ENCODE measurements at places on chromosomes 1 and 21.
A peak's percentile ranks its signal among the peaks of the same experiment; 100 is the strongest.

GRCh38 chr1:8285103-8285502 lies 32.8 kb upstream of the SLC45A1 start:
- no peak for DNase-seq

DNA sequence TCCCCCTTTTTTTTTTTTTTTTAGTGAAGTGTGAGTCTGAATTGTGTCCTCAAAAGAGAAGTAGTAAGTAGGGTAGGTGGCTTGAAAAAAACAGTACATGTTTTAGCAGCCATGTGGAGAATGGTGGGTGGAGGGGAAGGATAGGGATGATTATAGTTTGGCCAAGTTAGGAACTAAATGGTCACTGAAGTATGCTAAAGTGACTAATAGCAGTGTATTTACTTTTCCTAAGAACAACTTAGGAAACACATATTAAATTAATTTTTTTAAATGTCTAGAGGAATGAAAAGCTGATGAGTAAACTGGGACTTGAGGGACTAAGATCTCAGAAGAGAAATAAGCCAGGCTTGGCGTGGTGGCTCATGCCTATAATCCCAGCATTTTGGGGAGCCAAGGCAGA lies 55.5 kb downstream of the PLA2G4A start:
- DNase-seq: no peak

DNA sequence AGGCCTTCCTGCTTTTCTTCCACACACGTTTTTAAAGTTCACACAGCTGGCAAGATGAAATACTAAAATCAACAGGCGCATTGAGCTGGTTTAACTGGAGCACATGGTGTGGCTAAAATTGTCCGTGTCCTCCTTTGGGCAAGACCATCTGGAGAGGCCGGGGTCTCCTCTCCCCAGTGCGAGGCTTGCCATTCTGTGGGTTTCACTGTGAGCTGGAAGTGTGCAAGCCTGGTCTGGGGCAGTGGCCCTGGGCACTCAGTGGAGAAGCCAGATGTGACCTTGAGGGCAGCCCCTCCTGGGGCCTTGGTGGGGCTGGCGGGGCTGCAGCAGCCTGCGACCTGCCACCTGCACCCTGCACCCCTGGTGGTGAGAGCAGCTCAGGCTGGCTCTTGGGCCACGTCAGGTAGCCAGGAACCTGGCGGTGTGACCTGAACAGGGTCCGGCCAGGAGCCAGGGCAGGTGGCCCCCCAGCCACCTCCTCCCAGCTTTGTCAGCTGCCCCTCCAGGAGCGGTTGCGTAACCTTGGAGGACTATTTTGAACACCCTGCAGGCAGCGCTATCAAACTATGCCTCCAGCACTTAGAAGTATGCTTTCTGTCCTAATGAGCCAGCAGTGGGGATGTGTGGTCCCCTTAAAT lies 52.4 kb downstream of the SLC37A1 start:
- no peak for DNase-seq

GRCh38 chr1:24293392-24294227 lies 25.5 kb upstream of the GRHL3 start:
- DNase-seq: no peak

GRCh38 chr1:173917635-173918493 lies 737 bp upstream of the SERPINC1 start:
- DNase-seq: no peak

DNA sequence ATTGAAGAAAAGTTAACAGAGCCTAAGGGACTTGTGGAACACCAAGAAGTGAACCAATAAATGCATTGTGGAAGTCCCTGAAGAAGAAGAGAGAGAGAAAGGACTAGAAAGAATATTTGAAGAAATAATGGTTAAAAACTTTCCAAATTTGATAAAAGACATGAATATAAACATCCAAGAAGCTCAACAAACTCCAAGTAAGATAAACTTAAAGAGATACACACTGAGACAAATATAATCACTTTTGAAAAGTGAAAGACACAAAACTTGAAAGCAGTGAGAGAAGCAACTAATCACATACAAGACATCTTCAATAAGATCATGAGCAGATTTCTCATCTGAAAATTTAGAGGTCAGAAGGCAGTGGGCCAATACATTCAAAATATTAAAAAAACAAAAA lies 91.2 kb downstream of the MPZL1 start:
- no peak for DNase-seq

DNA sequence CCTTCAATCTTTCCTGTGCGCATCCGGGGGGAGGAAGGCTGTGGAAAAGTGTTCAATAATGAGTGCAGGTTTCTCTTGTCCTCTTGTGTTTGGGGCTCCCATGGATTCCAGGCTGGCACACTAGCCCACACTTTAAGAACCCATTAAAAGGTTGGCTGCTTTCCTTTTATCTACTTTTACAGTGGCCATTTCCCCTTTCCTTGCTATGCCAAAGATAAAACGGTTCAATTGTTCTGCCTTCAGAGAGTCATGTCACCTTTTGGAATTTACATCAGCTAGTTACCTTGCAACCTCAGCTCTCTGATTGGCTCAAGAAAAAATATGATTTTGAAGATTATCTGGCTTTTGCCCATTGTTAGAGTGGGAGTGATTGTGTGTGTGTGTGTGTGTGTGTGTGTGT lies 182.3 kb downstream of the SDCCAG8 start:
- no peak for DNase-seq

DNA sequence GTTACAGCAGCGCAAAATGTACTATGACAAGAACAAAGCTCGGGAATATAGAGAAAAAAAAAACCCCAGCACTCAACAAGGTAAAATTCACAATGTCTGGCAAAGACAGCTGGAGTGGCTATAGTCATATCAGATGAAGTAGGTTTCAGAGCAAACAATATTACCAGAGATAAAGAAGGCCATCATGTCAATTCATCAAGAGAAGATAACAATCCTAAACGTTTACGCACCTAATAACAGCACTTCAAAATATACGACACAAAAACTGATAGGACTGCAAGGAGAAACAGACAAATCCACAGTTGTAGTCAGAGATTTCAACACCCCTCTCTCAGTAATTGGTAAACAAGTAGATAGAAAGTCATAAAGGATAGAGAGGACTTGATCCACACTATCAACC lies 455.2 kb downstream of the PTPRU start:
- no peak for DNase-seq

- no peak for DNase-seq
Observed at GRCh38 chr1:111754984-111755330, 744 bp upstream of the DDX20 start.

- DNase-seq: no peak
Observed at GRCh38 chr1:30273021-30273325, 450.4 kb downstream of the MATN1 start.

GRCh38 chr1:172948457-172948856 lies 102.3 kb downstream of the TNFSF18 start:
- no peak for DNase-seq

GRCh38 chr1:220291580-220291979 lies 19.3 kb upstream of the RAB3GAP2 start:
- no peak for DNase-seq

DNA sequence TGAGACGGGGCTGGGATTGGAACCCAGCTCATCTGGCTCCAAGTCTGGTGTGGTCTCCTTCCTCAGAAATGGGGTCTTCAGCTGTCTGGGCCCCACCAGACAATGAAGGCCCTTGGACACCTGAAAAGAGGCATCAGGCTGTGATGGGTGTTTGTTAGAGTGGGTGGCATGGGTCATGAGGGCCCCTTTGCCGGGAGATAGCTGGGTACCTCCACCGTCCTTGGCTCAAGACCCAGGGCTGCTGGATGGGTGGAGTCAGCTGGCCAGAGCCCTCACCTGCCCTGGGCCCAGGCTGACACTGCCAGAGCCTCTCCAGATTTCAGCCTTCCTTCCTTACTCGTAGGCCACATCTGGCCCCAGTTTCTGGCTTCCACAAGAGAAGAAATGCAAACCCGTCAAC lies 13.4 kb upstream of the TTC22 start:
- DNase-seq: no peak

DNA sequence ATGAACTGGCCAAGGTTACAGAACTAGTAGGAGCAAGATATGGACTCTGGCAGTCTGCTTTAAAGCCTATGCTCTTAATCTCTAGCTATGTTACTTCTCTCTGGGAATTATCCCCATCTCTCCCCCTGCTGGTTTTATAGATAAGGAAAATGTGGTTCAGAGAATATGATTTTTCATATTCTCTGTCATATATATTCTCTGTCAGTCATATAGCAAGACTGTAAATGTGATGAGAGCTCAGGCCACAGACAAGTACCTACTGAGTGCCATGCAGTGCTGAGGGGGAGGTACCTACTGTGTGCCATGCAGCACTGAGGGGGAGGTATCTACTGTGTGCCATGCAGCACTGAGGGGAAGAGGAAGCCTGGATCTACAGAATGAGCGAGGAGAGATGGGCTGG lies 220.3 kb upstream of the FGGY start:
- DNase-seq: no peak

- DNase-seq: no peak
Observed at GRCh38 chr1:117663156-117663902, 57.5 kb downstream of the TENT5C start.

DNA sequence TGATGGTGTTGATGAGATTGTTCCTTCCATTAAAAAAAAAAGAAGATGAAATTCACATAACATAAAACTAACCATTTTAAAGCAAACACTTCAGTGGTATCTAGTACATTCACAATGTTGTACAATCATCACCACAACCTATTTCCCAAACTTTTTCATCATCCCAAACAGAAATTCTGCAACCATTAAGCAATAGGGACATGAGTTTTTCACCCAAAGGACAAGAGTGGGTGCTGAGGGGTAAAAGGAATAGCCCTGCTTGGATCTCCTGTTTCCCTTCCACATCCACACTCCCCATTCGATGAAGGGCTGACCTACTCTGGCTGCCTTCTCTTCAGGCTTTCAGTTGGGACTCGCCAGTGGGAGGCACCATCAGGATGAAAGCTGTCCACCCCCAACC lies 59.3 kb downstream of the SLC9A1 start:
- no peak for DNase-seq

DNA sequence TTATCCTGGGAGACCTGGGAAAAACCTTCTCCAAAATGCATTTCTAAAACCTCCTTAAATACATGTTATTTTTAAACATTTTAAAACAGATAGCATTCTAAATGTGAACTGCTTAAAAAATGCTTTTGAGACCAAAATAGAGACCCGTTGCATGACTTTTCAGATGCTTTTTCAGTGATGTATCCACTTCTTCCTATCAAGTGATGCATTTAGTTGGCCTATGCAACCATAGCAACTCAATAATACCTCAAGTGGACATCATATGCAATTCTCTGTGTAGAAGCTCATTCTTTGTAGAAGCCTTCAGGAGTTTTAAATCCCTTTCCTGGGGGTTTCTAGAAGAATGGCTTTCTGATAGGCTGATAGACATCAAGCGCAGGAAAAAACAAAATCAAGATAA lies 94.5 kb upstream of the RAVER2 start:
- no peak for DNase-seq

DNA sequence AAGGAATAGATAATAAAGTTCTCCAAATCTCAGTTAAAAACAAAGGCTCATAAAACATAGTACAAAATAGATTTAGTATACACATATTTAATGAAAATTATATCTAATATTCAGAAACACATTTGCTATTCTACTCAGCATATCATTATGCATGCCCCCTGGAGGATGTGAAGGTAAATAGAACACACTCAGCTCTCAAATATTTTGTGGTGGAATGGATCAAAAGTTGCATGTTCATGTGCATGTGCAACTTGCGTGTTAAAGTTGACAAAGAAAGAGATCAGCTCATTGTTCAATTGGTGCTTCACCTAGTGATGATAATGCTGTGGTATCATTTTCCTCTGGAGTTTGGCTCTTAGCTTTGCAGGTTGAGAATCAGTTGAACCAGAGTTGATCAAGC lies 4.9 kb upstream of the ZNF644 start:
- DNase-seq: no peak

GRCh38 chr1:236853921-236854604 lies 59.0 kb downstream of the MTR start:
- no peak for DNase-seq

- DNase-seq: peak; percentile 62
Observed at GRCh38 chr1:172394141-172394751, 26.2 kb upstream of the C1orf105 start.

DNA sequence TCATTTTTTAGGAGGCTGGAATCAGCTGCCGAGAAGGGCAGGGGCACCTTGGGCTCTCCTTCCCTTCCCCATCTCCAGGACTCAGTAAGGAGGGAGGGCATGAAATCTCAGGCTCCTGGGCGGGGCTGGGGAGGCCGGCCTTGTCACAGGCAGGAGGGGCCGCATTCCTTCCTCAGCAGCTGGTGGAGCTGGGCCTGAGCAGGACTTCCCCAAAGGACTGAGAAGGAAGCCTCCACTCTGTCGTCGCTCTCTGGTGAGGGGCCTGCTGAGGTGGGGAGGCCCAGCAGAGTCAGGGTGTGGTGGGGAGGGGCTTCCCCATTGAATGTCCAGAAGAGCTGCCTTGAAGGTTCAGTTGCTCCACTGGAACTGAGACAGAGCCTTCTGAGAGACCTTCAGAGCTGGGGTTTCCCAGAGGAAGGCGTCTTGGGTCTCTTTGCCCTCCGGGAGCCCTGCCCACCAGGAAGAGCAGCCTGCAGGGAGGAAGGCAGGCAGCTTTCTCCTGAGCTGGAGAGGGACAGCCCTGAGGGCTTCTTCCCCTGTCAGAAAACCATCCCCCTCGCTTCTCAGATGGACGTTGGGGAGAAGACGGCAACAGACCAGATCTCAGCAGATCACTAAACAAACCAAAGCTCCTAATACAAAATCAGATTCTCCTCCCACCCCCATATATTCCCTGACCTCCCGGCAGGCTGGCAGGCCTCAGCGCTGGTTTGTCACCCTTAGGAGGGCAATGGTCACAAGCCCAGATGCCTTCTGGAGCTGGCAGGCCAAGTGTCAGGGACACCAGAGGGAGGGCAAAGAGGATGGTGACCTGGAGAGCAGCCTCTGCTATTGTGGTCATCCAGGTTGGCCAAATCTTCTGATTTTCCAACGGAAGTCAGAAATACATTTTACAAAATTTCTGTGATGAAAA lies 10.7 kb downstream of the KCNA10 start:
- no peak for DNase-seq

- DNase-seq: no peak
Observed at GRCh38 chr1:154624746-154625643, 17.0 kb upstream of the ADAR start.

DNA sequence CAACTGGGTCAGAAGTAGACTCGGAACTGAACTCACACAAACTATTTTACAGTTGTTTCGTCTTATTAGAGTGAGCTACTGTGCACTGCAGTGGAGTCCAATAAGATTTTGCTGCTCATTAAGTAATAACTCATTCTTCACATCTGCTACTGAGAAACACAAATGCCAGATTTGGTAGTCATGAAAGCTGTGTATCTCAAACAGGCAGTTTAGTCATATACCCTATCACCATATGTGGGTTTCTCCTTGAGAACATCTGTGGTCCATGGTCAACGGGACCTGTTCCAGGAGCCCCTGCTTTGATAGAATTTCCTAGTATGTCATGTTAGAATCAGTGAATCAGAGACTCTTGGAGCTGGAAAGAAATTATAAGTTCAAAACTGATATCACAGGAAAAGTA lies 60.4 kb downstream of the ALG14 start:
- DNase-seq: no peak

- DNase-seq: no peak
Observed at GRCh38 chr1:52876843-52877242, 34.3 kb downstream of the ZYG11A start.

DNA sequence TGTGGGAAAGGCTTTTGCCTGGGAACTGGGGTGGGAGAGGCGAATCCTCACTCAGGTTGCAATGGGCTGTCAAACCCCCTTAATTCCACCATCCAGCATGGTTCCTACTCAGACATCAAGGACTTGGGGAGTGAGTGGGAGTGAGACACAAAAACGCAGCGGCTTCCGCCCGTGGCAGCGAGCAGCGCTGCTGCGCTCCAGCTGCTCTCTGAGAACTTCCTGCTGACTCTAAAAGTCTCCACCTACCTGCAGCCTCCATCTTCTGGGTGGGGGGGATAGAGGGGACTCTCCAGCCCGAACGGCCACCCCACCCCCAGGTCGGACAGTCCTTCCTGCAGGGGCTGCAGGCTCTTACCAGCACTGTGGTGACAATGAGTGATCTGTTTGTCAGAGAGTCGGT lies 184.4 kb downstream of the GRIK3 start:
- no peak for DNase-seq
